NAMALWA (cell line): ENCODE measurements at places on chromosomes 6 and 20.

DNA sequence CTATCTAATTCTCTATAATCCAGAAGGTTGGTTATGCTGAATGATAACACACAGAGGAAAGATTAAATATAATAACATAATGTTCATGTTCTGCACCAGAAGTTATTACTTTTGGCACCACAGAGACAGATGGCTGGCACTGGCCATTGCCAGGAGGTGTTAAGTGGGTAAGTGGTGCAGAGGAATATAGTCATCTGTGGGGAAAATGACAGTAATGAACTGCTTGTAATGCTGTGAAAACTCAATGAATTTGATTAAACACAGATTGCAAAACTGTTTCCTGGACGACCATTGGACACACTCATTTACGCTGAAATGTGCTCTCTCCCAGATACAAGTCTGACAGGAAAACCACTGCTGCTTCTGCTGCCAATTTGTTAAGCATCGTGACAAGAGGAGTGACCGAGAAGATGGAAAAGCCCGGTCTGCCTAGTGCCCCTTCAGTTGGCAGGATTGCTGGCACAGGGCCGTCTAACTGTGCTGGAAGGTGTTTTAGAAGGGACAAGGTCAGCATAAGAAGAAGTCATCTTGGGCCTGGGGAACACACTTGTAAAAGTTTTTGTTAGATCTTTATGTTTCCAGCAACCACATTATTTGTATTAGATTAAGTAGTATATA is 567.4 kb downstream of the CBLN4 start:
- no peak for DNase-seq

DNA sequence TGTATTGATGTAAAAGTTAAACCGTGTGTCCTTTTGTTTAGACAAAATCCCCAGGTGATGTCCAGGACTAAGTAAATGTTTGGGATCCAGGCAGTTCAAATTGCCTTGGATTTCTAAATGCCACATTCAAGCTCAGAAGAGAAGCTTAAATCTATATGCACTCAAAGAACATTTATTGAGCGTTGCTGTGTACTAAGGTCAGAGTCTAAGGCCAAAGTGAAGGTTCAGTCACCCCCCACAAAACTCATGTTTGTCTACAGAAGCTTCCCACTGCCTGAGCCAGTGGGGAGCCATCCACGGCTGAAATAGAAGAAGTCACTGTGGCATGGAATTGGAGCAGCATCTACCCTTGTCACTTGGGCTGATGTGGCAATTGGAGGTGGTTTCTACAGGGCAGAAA is 70.7 kb upstream of the INSM1 start:
- DNase-seq, result no peak

DNA sequence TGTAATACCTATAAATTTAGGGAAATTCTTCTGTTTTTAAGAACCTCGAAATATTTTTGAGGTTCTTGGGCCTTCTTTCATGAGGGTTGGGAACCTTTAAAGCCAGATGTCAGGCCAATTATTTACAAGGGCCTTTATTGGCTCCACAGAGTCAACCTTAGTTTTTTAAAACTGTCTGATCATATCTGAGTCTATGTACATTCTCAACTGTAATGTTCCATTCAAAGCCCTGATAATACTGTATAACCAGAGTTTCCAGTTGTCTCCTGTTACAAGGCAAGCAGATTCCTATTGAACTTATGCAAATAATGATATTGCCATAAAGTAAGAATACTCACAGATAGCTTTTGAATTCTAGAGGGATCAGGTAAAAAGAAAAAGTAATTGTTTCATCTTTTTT is 545.5 kb downstream of the EPM2A start:
- no peak for DNase-seq

DNA sequence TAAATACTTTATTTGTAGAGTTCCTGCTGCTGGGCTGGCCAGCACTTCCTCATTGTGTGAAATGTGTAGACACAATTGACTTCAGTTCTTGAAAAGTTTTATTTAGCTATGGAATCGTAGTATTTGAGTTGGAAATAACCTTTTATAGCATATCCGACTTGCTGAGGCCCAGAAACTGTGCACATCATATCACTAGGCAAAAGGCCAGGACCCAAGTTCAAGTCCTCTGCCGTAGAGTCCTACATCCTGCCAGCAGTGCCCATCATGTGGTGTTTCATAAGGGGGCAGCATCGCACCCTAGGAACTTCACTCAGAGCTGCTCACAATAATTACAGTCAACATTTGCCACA is 207.7 kb upstream of the SNX9 start:
- DNase-seq, result no peak

- no peak for DNase-seq
These were observed 118.7 kb downstream of the CLIC5 start for GRCh38 chr6:45896783-45897441.

DNA sequence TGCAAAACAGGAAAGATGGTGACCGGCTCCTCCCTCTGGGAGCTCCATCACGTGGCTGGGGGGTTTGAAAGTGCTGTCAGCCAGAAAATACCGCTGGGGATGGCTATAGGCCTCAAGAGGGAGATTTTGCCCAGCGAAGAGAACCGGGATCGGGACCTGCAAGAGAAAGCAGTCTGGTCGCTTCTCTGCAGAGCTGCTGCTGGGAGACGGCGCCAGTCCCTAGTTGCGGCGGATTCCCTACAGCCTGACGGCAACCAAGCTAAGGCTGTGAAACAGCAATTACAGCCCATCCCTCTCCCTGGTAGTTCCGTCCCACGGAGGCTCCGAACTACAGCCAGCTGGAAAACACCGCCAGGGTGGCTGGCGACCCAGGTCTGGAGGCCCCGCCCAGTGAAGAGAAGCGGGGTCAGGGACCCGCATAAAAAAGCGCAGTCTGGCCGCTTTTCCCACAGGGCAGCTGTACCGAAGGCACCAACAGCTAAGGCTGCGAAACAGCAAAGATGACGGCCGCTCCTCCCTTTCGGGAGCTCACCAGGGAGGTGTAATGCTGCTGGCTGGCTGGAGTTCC is 238.1 kb upstream of the IRAK1BP1 start:
- no peak for DNase-seq

DNA sequence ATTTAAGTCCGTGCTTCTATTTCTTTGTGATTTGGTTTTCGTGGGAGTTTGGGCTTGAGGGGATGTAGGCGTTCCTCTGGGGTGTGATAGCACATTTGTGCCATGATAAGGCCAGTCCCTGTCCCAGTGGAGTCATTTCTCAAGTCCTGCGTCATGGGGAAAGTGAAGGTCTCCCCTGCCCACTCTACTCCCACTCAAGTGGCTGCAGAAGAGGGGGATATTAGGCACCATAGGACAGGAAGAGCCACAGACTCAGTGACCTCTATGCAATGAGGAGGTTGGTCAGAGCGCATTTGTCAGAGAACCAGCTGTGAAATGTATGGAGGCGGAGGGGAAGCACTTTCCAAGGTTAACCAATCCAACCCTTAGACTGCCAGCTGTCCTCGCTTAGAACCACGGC is 51.9 kb upstream of the EDN1 start:
- DNase-seq, result no peak
